ENCODE measurements at places on chromosomes 2 and 18. TPM values are rescaled to one million over a fixed set of nuclear protein-coding genes. Genes with fewer than 3 reads are reported as not detected.

The STARD6 gene
- 0.09 TPM for total RNA-seq

DNA sequence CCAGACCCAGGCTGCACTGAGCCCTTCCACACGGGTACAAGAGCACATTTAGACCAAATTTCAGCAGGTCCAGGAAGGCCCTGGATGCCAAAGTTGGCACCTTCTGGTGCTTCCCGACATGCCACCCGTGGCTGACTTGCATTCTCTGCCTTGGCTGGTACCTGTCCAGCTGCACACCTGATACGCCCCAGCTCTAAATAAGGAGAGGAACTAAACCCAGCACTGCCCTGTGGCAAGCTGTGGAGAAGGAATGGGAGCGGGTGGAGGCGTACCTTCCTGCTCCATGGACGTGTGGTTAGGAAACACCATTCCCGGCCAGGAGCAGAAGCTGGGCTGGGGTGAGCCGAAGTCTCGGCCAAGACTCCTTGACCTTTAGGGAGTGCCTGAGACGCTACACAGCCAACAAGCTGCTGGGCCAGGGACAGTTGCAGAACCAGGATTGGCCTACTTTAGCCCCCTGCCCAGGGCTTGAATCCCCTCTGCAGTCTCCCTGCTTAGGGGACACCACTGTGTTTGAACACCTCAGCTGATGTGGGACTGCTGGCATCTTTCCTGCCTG, 86.5 kb upstream of the TAF1B start:
- H3K4me1 ChIP-seq = peaks cover 72% of the 10 kb centered on the region
- no peak for DNase-seq
- H3K36me3 ChIP-seq = no peaks in the 10 kb centered on the region
- H3K27ac ChIP-seq = no peak overlapping the region
- no peak overlapping the region for H3K4me3 ChIP-seq

- no peak overlapping the region for H3K4me3 ChIP-seq
- H3K4me1 ChIP-seq = peaks cover 4% of the 10 kb centered on the region
- no peaks in the 10 kb centered on the region for H3K27me3 ChIP-seq
- no peaks in the 10 kb centered on the region for H3K36me3 ChIP-seq
- DNase-seq = no peak
Observed at GRCh38 chr18:21099442-21099841, 12.2 kb downstream of the ROCK1 start.

DNA sequence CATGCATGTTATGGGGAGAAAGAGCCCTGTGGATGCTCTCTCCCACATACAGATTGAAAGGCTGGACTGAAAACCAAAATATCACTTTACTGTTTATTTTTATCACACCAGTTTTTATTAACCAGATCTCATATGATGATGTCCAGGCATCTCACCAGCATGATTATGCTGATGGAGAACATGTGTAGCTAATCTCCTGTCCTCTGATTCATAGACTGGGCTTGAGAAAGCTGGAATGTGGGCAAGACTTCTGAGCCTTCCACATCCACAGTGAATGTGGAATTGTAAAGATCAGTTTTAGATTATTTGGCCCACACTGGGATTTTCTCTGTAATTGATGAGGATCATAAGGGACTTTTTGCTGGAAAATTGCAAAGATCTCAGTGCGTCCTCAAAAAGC, 137.9 kb downstream of the ICOS start:
- H3K27ac ChIP-seq = no peak overlapping the region
- DNase-seq = no peak
- H3K27me3 ChIP-seq = no peaks in the 10 kb centered on the region
- no peaks in the 10 kb centered on the region for H3K4me1 ChIP-seq
- no peaks in the 10 kb centered on the region for H3K36me3 ChIP-seq
- no peak overlapping the region for H3K4me3 ChIP-seq

- H3K27me3 ChIP-seq = peaks cover 2% of the 10 kb centered on the region
- no peak for DNase-seq
- no peaks in the 10 kb centered on the region for H3K36me3 ChIP-seq
Observed at GRCh38 chr2:222544661-222545060, 111.2 kb downstream of the FARSB start.

DNA sequence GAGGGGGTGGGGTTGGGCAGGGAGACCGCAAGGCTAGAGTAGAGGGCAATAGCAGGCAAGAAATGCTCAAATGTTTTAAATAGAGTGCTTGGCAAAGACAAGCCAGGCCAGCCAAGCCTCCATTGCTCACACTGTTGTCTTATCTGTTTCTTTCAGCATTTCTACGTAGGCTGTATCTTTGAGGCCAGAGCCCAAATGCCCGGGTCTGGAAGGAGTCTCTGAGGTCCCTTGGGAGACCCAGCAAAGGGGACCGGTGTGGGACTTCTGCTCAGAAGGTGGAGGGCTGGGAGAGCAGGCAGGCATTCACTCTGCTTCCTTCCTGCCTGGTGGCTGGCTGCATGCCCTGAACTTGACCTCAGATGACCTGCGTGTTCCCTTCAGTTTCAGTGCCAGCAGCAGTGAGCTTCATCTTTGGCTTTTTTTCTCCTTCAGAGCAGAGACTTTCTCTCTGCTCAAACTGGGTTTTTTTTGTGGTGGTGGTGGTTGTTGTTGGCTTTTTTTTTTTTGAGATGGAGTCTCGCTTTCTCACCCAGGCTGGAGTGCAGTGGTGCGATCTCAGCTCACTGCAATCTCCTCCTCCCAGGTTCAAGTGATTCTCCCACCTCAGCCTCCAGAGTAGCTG, 13.7 kb upstream of the TET3 start:
- no peak for DNase-seq
- H3K27me3 ChIP-seq = no peaks in the 10 kb centered on the region
- H3K27ac ChIP-seq = peak overlapping the region; percentile 84
- H3K4me1 ChIP-seq = peaks cover 33% of the 10 kb centered on the region
- H3K4me3 ChIP-seq = no peak overlapping the region

DNA sequence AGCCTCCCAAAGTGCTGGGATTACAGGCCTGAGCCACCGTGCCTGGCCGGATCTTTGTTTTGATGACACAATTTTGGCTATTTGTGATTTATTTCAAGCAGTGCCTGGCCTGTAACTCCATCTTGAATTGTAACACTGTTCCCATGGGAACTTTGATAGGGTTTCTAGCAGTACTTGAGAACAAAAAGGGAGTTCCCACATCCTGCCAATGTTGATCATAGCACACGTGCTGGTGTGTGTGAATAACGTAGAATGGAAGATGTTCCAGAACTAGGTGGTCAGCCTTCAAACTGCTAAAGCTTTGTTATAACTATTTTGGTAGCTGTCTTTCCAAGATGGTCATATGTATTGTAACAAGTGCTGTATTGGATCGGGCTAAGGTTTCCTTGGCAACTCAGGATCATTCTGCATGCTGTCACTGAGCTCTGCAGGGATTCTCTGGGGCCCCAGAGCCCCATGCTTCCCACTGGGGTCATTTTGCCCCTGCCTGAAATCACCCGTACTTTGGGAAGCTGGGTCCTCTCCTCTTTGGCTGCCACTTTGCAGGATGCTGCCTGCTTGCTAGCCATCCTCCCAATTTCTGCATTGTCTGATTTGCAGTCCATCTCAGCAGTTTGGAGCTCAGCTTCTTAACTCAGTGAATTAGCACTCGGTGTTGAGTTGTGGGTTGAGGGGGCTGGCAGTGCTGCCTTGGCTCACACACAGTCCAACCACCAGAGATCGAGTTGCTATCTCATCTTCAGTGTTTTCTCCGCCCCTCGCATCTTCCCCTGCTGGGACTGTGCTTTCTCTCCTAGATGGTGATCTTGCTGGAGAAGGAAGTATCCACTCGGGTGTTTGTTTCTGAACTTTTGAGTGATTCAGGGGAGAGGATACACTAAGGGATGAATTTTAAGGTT, 26.8 kb downstream of the SH3RF3 start:
- H3K36me3 ChIP-seq = no peaks in the 10 kb centered on the region
- peaks cover 3% of the 10 kb centered on the region for H3K27me3 ChIP-seq
- H3K27ac ChIP-seq = no peak overlapping the region
- DNase-seq = no peak
- no peak overlapping the region for H3K4me3 ChIP-seq

DNA sequence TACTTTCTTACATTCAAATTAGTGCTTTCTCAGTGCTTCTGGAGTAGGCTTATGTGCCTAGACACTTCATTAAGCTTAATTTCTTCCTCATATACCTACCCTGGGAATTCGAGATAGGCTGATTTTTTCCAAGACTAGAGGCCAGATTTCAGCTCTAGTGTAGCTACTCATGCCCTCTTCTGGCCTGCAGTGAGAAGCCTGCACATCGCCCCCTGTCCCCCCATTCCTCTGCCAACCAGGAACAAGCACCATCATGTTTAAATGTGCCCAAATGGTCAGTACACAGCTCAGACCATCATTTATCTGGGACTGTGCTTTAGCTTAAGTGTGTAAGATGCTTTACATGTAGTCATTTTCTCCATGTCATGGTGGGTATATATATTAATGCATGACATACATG, 1218.8 kb upstream of the LRRTM1 start:
- no peak for DNase-seq
- H3K4me3 ChIP-seq = no peak overlapping the region
- no peaks in the 10 kb centered on the region for H3K4me1 ChIP-seq

GRCh38 chr2:116949249-116949648, 865.2 kb upstream of the DDX18 start:
- no peaks in the 10 kb centered on the region for H3K27me3 ChIP-seq
- H3K36me3 ChIP-seq = no peaks in the 10 kb centered on the region
- no peak for DNase-seq

DNA sequence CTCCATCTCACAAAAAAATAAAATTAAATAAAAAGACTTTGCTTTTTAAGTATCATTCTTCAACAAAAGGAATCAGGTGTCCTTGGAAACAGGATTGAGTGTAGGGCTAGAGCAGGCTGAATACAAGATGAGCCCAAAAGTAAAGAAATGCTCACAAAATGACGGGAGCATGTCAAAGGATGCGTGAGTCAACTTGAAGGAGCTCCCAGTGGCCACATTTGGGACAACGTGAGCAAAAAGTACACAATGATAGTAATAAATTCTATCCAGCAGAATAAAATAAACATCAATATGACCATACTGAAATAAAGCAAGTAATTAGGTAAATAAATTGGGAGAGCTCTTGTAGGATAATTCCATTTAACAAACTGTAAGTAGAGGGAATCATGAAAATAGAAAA, 220.7 kb downstream of the PHLPP1 start:
- H3K36me3 ChIP-seq = no peaks in the 10 kb centered on the region
- H3K27me3 ChIP-seq = no peaks in the 10 kb centered on the region

- H3K27ac ChIP-seq = no peak overlapping the region
- H3K36me3 ChIP-seq = no peaks in the 10 kb centered on the region
- no peak for DNase-seq
- H3K4me3 ChIP-seq = no peak overlapping the region
- no peaks in the 10 kb centered on the region for H3K27me3 ChIP-seq
- peaks cover 2% of the 10 kb centered on the region for H3K4me1 ChIP-seq
Observed at GRCh38 chr2:138534791-138535190, 33.2 kb downstream of the SPOPL start.

DNA sequence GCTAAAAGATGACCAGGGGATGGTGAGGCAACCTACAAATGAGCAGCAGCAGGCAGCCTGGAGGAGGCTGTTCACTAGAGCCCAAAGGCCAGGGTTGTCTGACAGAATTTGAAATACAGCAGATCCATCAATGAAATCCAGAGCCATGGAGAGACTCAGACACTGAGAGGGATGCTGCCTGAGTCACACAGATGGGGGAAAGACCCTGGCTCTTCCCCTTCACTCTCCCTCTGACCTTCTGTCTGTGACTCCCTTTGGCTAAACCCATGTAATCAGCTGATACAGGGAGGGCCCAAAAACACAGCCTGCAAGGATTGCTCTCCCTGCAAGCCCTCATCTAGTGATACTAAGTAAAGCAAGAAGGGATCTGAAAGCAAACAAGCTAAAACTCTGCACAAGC, 166.5 kb upstream of the SPOPL start:
- no peak overlapping the region for H3K4me3 ChIP-seq
- no peaks in the 10 kb centered on the region for H3K4me1 ChIP-seq
- no peak for DNase-seq
- no peak overlapping the region for H3K27ac ChIP-seq

GRCh38 chr2:201971531-201972228, 62.0 kb upstream of the FZD7 start:
- H3K4me3 ChIP-seq = no peak overlapping the region
- H3K27ac ChIP-seq = no peak overlapping the region
- H3K27me3 ChIP-seq = no peaks in the 10 kb centered on the region
- no peak for DNase-seq

The CCDC121 gene
- 2.2 TPM for total RNA-seq

DNA sequence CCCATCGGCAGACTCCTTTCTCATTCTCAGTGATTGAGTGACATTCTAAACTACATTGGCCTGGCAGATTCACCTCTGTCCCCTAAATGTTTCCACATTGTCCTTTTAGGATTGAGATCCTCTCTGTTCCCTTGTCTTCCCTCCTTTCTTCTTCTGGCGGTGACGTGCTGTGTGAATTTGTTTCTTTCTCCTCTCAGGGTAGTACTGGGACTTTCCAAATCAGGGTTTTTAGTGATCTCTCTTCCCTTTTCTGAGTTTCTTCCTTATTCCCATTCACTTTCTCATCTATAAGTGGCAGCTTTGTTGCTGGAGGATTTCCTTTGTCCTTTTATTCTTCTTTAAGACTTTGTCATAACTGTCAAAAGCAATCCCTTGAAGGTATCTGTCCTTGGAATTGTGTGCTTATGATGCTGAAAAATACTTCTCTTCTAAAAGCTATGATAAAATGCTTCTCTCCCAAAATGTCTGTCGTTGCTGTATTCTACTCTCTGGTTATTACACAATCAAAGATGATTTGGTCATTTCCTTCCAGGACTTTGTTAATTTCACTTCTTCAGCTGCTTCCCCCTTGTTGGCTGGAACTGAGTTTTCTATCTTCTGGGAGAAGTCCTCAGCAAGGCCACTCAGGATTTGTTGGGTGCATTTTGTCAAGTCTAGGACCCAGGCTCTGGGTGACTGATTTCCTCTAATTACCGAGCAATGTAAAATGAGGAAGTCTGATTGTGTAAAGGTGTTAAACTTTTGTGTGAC, 4.9 kb upstream of the IL1B start:
- DNase-seq = no peak
- H3K4me1 ChIP-seq = peaks cover 2% of the 10 kb centered on the region
- H3K4me3 ChIP-seq = no peak overlapping the region
- H3K27me3 ChIP-seq = no peaks in the 10 kb centered on the region

GRCh38 chr2:24181849-24182248, 7.0 kb downstream of the FAM228A start:
- no peaks in the 10 kb centered on the region for H3K27me3 ChIP-seq
- H3K4me3 ChIP-seq = no peak overlapping the region
- no peak for DNase-seq
- no peaks in the 10 kb centered on the region for H3K4me1 ChIP-seq
- no peak overlapping the region for H3K27ac ChIP-seq

The SKA1 gene
- total RNA-seq = 11.5 TPM
